ENCODE measurements at places on chromosomes 7 and 10.

DNA sequence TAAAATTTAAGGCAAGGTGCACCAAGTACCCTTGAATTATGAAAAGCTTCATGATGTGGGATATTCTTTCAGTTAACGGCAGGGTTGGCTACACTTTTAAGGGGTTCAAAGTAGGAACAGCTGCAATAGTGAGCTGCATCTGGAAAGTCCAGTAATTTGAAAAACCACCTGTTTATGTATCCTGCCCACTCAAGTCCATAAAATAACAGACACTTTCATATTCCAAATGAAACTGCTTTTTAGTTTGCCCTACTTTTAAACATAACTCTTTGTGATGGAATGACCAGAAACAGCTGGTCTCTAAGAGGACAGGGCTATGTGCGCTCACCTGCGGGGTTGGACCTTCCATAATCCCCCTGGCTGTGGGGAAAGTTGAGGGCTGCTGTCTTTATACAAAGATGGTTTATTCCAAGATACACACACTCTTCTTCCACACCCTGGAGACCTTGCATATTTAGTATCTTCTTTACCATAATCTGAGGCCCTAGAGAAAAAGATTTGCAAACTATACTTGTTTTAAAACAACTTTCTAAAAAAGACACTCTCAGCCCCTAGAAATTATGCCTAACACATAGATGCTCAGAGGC is 7.4 kb downstream of the CAV1 start:
- no peak overlapping the region for H3K4me3 ChIP-seq
- H3K36me3 ChIP-seq = no peaks in the 10 kb centered on the region
- no peaks in the 10 kb centered on the region for H3K4me1 ChIP-seq
- H3K27ac ChIP-seq = no peak overlapping the region
- H3K27me3 ChIP-seq = no peaks in the 10 kb centered on the region

DNA sequence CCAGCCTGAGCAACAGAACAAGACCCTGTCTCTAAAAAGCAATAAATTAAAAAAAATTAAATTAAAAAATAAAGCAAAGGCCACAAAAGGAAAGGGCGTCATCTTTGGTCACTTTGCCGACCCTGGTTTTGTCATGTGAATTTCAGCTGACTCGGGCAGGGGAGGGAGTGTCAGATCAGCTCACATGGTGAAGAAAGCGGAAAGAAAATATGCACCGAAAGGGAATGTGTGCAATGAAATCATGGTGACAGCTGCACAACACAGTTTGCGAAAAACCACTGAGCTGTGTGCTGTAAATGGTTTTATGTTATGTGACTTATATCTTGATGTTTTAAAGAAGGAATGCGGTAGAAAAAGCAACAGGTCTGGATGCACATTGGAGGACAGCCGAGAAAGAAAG is 39.8 kb downstream of the RCC1L start:
- no peak for DNase-seq
- H3K36me3 ChIP-seq = peaks cover 8% of the 10 kb centered on the region
- no peak overlapping the region for H3K27ac ChIP-seq
- no peaks in the 10 kb centered on the region for H3K4me1 ChIP-seq

DNA sequence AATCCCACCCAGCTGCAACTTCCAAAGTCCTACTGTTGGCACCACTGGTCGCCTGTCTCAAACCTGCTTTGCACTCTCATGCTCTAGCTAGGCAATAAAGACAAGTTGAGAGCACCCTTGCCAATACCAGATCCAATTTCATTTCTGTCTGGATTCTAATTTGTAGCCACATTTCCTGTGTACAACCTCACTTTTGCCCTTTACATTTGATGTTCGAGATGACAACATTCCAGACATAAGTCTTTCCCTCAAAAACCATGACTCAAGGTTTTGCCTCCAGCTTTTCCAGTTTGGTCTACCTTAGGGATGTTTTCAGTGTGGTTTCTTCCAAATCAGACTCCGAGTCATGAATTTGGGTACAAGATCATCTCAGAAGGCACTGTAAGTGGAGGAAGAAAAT is 309.0 kb downstream of the GPAM start:
- H3K27me3 ChIP-seq = no peaks in the 10 kb centered on the region
- H3K4me3 ChIP-seq = no peak overlapping the region
- DNase-seq = no peak
- H3K4me1 ChIP-seq = no peaks in the 10 kb centered on the region

DNA sequence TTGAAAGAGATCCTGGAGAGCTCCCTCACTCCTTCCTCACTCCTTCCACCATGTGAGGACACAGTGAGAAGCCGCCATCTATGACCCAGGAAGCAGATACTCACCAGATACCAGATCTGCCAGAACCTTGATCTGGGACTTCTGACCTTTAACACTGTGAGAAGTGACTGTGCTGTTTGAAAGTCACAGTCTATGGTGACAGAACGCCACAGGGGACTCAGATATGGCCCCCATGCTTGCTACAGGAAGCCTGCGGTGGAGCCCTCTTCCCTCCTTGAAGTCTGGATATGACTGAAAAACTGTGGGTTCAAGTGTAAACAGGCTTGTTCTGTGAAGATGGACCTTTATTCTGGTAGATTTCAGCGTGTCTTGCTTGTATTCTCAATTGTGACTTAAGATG is 297.8 kb downstream of the KLF6 start:
- H3K27me3 ChIP-seq = no peaks in the 10 kb centered on the region
- H3K4me1 ChIP-seq = peaks cover 32% of the 10 kb centered on the region
- no peaks in the 10 kb centered on the region for H3K36me3 ChIP-seq
- no peak overlapping the region for H3K27ac ChIP-seq

GRCh38 chr10:119337223-119337622 is 129.9 kb downstream of the GRK5 start:
- no peak overlapping the region for H3K27ac ChIP-seq
- no peak overlapping the region for H3K4me3 ChIP-seq
- H3K4me1 ChIP-seq = peaks cover 5% of the 10 kb centered on the region
- no peaks in the 10 kb centered on the region for H3K27me3 ChIP-seq
- no peak for DNase-seq

GRCh38 chr7:51103718-51104117 is 212.9 kb downstream of the COBL start:
- no peak overlapping the region for H3K27ac ChIP-seq
- no peaks in the 10 kb centered on the region for H3K27me3 ChIP-seq
- no peak overlapping the region for H3K4me3 ChIP-seq
- no peaks in the 10 kb centered on the region for H3K4me1 ChIP-seq
- DNase-seq = no peak

GRCh38 chr7:134514663-134515062 is 12.7 kb upstream of the AKR1B10 start:
- peak; percentile 27 for DNase-seq
- H3K27me3 ChIP-seq = peaks cover 12% of the 10 kb centered on the region
- H3K4me1 ChIP-seq = no peaks in the 10 kb centered on the region
- H3K36me3 ChIP-seq = no peaks in the 10 kb centered on the region
- H3K27ac ChIP-seq = no peak overlapping the region
- no peak overlapping the region for H3K4me3 ChIP-seq

DNA sequence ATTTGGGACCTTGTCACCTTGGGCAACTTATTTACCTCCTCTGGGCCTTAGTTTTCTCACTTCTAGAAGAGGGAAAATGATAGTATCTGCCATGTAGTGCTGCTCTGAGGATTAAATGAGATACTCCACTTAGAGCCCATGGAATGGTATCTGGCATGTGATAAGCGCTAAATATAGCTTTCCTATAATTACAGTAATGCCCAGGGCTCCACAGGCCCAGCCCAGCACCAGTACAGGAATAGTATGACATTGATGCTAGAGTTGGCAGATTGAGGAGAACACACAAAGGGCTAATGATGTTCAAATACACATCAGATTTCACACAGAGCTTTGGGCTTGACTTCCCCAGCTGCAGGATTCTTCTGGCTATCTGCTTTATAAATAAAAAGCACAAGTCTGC is 34.9 kb downstream of the FAS start:
- H3K36me3 ChIP-seq = no peaks in the 10 kb centered on the region
- DNase-seq = no peak
- H3K27ac ChIP-seq = no peak overlapping the region
- no peaks in the 10 kb centered on the region for H3K27me3 ChIP-seq

DNA sequence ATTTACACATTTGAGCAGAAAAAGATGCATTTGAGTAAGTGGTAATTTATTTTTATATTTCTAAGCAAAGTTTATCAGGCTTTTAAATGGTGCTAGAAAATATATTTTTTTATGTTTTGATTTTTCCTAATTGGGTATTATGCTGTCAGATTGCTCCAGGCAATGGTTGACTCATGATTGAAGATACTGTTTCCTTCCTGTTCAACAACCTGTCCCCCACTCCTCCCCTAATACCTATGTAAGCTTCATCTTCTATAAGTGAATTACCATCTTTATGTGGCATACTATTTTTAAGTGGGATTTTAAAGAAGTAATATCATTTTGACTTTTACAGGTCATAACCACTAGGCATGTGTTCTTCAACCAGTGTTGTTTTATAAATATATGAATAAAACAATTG is 21.4 kb downstream of the TSPAN13 start:
- H3K4me3 ChIP-seq = no peak overlapping the region
- no peaks in the 10 kb centered on the region for H3K4me1 ChIP-seq
- H3K27me3 ChIP-seq = no peaks in the 10 kb centered on the region
- no peaks in the 10 kb centered on the region for H3K36me3 ChIP-seq

- no peak overlapping the region for H3K27ac ChIP-seq
- H3K36me3 ChIP-seq = no peaks in the 10 kb centered on the region
- no peak overlapping the region for H3K4me3 ChIP-seq
- H3K4me1 ChIP-seq = no peaks in the 10 kb centered on the region
Measured at GRCh38 chr7:134502463-134503371, 24.6 kb upstream of the AKR1B10 start.
